HS-27A (cell line): ENCODE measurements at places on chromosomes 2 and 18.

DNA sequence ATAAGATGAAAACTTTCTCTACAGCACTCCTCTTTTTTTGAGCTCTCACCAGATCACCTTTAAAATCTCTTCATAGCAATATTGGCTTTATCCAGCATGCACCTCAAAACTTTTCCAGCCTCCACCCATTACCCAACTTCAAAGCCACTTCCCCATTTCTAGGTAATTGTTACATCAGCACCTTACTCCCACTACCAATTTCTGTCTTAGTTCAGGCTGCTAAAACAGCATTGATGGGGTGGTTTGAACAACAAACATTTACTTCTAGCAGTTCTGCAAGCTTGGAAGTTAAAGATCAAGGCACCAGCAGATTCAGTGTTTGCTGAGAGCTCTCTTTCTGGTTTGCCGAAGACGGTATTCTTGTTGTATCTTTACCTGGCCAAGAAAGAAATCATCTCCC, 114.0 kb upstream of the SLC39A10 start:
- DNase-seq: no peak

DNA sequence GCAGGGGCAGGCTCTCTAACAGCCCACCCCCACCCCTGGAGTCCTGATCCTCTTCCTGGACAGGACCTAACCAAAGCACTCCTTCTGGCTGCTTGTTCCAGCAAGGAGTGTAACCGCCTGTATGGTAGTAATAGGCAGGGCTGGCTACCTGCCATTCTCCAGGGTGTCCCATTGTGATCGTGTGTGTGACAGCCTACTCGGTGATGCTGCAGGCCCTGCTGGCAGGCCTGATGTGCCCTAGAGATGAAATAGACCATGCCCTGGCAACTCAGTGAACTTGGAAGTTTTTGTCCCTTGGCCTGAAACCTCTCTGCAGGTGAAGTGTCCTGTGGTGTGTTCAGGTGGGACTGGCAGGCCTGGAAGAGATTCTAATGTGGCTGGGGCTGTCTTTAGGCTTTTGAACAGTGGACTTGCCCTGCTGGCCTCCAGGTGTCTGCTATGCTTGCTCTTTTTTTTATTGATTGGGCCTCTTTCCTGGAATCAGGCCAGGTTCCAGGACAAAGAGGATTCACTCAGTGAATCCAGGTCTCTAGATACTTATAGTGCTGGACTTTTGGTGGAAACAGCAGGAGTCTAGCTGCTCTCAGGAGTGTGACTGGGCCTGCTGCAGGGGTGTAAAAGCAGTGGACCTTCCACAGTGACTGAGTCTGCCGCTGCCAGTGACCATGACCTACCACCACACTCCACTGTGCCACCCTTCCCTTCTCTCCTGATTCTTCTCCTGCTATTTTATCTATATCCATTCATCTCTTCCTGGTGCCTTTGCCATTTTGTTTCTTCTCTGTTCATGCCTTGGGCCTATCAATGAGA, 132.1 kb downstream of the CTIF start:
- no peak for DNase-seq

- DNase-seq: no peak
Measured at GRCh38 chr2:140580532-140581151, 1550.2 kb downstream of the LRP1B start.

DNA sequence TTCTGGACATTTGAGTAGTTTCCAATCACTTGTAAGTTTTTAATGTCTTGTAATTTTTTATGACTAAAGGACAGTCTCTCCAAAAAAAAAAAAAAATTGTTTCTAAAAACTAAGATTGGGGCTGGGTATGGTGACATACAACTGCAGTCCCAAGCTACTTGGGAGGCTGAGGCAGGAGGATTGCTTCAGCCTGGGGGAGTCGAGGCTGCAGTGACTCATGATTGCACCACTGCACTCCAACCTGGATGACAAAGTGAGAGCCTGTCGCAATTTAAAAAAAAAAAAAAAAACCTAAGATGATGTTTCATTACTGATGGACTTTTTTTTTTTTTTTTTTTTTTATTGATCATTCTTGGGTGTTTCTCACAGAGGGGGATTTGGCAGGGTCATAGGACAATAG, 34.4 kb upstream of the PKDCC start:
- DNase-seq: no peak

DNA sequence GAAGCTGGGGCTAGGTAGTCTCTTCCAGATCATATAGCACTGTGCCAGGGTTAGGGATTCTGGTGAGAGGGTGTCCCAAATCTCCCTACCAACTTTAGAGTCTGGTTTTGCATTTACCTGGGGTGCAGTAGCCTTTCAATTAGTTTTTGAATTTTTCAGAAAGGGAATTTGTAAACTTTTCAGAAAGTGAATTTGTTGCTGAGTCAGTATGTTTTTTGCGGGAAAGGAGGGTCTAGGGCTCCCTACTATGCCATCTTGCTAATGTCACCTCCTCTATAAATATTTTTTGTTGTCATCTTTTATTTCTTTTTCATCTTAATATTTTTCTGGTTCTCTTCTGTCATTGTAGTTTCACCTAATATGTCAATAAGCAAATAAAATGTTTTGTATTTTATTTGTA, 95.8 kb upstream of the FAM98A start:
- DNase-seq: no peak

DNA sequence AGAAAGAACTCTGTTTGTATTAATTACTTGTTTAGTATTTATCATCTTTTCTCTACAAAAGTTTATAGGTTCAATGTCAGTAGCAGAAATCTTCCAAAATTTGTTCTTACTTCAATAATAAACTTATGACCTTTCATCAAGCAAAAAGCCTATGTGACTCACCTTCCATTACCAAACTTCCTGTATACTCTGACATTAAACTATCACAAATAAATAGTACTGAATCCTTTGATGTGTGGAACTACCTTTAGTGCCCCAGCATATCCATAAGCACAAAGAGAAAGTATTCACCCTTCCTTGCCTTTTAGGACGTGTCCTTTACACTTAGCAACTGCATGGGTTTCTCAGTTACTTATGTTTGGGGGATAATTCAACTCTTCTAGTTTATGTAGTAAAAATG, 166.0 kb downstream of the EHBP1 start:
- no peak for DNase-seq
